GM10248 (cell line): ENCODE measurements at places on chromosomes 1 and 21.

DNA sequence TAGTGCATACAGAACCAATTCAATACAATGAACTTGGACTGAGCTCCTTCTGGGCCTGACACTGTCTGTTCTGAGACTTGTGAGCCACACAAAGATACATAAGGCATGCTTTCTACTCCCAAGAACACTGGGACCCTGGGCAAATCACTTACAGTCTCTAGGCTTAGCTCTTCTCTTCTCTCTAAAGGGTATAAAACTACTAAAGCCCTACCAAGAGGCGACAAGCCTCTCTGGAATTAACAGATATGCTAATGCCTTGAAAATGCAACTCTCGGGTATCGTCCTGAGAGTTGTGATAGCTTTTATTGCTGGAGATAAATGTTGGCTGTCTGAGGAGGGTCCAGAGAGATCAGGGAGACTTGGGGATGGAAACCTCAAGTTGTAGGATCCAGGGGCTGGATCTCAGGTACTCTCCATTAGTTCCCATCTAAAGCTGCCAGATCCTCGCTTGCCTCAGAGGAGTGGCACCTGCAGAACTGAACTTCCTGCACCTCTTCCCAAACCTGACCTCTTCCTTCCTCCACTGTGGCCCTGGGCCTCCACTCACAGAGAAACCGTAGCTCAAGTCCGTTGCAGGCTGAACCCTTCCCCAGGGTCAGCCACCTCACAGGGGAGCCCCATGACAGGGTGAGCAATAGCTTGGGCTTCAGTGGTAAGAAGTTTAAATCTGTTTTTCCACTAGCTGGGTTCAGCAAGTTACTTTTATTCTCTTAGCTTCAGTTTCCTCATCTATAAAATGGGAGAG, 11.5 kb upstream of the CFAP45 start:
- DNase-seq, result no peak

DNA sequence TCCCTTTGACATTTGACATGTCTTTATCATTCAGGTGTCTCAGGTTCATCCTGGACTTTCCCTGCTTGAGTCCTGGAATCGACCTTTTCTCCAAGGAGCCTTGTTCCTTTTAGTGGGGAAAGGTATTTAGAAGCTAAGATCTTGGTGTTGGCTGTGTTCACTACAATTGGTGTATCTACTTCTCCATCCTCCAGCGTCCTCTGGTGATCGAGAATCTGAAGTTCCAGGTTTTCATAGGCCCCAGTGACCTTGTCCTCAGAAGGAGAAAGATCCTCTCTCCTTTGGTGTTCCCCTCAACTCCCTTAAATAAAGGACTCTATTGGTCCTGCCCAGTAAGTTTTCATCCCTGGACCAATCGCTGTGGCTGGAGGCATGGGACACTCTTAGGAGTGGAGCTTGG, 22.1 kb downstream of the MROH7 start:
- no peak for DNase-seq

GRCh38 chr1:101128211-101128727, 102.7 kb upstream of the DPH5 start:
- peak; percentile 23 for DNase-seq

DNA sequence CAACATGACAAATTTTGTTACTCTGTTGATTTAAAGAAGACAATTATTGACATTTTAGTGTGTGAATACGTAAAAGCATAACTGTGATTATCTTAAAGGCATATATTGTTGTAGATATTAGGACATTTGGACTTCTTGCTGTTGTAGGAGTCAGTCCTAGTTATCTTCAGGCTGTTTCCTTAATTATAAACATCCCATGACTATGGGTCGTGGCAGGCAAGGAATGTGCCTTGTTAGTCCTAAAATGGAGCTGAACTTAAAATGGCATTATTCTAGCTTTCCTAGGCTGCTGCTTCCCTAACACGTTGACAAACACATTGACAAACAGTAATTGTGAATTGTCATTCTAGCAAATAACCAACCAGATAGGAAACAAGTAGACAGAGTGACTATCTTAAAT, 4.4 kb upstream of the MPZL1 start:
- no peak for DNase-seq

DNA sequence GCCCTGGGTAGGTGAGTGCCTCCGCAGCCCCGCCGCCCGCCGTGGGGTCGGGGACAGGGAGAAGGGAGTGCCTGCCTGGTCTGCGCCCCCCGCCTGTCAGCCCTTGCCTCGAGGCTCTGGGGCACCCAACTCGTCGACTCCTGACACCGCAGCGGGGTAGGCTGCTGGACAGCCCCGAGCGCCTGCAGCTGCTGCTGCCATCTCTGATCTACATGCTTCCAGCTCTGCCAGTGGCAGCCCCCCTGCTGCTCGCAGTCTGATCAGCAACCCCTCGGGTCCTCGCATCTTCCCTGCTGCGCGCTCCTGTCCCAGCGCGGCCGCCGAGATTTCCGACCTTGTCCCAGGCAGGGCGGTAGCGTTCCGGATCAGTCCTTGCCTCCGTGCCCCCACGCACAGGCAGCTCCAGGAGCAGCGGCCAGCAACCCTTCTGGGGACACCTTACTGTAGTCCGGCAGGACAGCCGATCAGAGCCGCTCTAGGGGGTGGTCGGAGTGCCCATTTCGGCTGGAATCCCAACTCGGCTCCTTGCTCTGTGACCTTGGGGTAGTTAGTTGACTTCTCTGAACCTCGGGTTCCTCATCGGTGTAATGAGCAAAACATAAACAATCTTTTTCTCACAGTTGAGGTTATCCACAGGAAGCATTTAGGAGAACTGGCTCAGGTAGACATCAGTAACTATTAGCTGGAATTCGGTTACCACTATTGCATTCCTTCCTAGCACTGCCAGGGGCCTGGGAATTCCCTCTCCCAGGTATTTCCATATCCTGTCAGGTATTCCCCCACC, 540 bp downstream of the BCAN start:
- no peak for DNase-seq

DNA sequence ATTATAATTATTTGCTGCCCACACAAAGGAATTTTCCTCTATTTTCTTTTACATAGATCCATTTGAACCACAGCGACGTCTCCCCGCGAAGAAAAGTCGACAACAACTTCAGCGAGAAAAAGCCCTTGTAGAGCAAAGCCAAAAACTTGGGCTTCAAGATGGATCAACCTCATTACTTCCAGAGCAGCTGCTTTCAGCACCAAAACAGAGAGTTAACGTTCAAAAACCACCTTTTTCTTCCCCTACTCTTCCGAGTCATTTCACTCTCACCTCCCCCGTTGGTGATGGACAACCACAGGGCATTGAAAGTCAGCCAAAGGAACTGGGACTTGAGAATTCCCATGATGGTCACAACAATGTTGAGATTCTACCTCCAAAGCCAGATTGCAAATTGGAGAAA, 7.2 kb downstream of the GORAB start:
- no peak for DNase-seq

GRCh38 chr1:165544996-165545395, 1.2 kb downstream of the LRRC52 start:
- no peak for DNase-seq

DNA sequence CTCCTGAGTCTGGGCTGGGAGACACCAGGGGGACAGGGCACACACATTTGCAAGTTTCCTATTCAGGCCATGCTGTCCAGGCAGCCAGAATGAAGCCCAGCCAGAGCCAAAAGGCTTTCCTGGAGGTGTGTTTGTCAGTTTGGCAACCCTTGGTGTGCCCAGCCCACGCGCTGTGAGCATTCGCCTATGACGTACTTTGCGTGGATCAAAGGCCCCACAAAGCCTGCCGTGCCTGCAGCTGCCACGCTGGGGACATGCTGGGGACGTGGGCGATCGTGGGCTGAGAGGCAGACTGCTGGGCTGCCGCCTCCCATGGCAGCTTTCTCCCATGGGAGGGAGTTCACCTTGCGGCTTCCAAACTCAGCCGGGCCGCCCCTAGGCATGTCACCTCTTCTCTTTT, 57.5 kb downstream of the CD247 start:
- no peak for DNase-seq

- no peak for DNase-seq
Observed at GRCh38 chr21:46033410-46034400, 52.1 kb downstream of the COL6A1 start.

- DNase-seq, result no peak
Observed at GRCh38 chr1:116765962-116766361, 11.7 kb downstream of the CD2 start.

DNA sequence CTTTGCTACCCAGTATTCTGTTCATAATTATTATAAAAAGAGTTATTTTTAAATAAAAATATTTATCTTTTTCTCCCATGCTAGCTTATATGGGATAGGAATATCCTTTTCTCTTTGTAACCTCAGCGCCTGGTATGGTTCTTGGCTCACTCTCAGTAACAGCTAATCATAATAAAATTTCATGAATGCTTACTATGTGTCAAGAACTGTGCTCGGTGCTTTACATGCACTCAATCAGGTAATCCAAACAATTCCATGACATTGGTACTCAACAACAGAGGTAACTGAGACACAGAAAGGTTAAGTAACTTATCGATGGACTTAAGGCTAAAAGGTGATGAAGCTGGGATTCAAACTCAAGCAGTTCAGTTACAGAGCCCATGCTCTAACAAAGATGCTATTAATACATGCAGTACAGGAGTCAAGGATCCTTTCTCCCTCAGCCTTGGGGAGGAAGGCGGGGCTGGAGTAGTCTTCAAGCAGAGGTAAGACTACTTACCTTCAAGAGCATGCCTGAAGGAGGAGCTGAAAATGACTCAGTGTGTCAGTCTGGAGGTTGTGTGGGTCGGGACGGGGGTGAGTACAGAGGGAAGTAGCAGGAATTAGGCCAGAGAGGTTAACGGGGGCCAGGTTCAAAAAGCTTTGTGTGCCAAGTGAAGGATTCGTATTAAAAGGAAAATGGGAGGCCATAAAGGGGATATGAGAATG, 73.4 kb downstream of the PLPPR5 start:
- DNase-seq, result no peak

DNA sequence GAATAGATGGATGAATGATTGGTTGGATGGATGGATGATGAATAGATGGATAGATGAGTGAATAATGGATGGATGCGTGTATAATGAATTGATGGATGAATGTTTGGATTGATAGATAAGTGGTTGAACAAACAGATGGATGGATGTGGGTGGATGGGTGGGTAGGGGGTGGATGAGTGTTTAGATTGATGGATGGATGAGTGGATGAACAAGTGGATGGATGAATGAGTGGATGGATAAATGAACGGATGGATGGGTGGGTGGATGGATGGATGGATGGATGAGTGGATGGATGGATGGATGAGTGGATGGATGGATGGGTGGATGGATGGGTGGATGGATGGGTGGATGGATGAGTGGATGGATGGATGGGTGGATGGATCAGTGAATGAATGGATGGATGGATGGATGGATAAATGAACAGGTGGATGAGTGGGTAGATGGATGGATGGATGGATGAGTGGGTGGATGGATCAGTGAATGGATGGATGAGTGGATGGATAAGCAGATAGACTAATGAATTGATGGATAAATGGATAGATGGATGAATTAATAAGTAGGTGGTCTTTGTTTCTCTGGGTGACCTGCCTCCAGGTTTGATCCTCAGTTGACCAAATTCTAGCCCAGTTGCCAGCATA, 64.3 kb downstream of the SPSB1 start:
- no peak for DNase-seq

DNA sequence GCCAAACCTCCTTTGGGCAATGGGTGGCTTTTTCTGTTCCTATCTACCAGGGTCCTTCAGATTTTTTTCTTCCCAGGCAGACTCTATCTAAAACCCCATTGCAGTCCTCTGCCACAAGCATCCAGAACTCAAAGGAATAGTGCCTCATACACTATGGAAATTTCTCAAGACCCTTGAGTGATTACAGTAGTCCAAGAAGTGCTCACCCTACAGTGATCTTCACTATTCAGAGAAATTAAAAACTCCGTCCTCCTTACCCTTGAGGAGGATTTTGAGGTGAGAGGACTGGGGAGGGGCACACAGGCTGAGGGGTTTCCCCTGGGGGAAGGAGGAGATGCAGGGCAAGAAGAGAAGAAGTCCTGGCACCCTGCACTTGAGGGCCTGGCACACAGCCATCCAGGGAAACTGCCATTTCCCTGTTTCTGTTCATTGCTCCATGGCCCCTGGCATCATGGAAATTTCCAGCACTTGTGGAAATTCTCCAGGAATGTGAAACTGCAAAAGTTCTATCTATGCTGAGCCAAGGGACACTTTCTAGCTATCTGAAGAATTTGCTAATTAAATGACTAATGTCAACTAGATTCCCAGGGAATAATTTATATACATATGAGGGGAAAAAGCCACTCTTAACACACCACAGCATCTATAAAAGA, 102.5 kb upstream of the ATP1B1 start:
- DNase-seq, result no peak

GRCh38 chr1:206794294-206794908, 22.1 kb upstream of the IL10 start:
- no peak for DNase-seq
